ENCODE measurements at places on chromosomes 1 and 21. TPM values are rescaled to one million over a fixed set of nuclear protein-coding genes. Genes with fewer than 3 reads are reported as not detected.

Gene KLHL20
- 16.7 TPM for total RNA-seq

Gene OR10J1
- not detected for total RNA-seq

Gene SLC30A2
- total RNA-seq, result not detected

Gene BATF3
- total RNA-seq, result 1.5 TPM

Gene FBXO28
- total RNA-seq, result 40.1 TPM

Gene FCRL2
- total RNA-seq, result not detected

Gene LHX4
- total RNA-seq, result not detected

Gene LEFTY2
- total RNA-seq, result 938 TPM

Gene NES
- 103 TPM for total RNA-seq

Gene RIPPLY3
- total RNA-seq, result 28.0 TPM

Gene GFI1
- 0.20 TPM for total RNA-seq

Gene OR6K6
- total RNA-seq, result not detected

- no peak for DNase-seq
These were observed 206.5 kb upstream of the ADGRL2 start for GRCh38 chr1:81594206-81594605.

GRCh38 chr1:156165083-156165482 lies 11.7 kb downstream of the SEMA4A start:
- DNase-seq, result no peak

DNA sequence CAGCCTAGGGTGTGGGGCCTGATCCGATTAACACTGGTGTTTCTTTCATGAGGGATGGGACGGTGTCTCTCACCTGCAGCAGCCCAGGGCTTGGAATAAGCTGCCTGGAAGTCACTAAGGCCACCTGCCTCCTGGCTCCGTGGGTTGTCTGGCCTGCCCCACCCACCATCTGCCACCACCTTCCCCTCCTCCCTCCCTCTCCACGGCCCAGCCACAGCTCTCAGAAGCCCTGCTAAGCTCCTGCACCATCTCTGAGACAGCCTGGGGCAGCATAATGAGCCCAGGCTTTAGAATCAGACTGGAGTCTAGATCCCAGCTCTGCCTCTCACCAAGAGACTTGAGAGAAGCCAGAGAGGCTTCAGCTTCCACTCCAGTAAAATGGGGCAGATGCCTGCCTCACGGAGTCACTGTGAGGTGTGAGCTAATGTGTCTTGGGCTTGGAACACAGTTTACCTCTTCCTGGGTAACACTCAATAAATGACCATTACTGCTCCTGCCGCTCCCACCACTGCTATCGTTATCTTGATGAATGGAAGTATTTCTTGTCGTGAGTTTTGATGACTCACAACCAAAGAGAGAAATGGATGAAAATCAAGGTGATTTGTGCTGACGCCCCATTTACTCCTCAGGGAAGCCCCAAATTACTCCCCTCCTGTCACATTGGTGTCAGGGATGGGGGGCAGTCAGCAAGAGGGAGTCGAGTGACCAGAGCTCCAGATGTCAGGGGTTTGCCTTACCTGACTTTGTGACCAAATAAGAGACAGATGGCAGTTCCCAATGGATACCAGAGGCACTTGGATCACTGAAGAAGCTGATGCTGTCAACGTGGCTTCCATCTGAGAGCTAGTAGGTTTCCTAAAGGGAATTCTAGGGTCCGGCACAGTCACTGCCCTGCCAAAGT lies 23.5 kb upstream of the C1QA start:
- DNase-seq, result no peak

DNA sequence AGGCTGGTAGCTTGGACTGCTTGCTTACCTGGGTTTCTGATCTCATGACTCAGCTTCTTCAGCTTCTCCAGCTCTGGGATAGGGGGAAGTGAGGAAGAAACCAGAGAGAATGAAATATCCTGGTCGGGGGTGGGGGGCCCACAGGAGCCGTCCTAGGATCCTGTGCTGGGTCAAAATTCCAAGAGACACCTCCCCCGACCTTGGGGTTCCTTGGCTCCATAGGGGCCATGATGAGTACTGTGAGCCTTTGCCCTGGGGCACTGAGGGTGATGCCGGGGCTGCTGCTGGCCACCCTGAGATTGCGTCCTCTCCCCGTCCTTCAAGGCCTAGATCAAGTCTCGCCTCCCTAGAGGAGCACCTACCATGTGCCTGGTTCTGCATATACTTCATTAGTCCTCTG lies 40.0 kb downstream of the MYOM3 start:
- no peak for DNase-seq

GRCh38 chr21:17527240-17527639 lies 14.4 kb downstream of the CXADR start:
- no peak for DNase-seq

DNA sequence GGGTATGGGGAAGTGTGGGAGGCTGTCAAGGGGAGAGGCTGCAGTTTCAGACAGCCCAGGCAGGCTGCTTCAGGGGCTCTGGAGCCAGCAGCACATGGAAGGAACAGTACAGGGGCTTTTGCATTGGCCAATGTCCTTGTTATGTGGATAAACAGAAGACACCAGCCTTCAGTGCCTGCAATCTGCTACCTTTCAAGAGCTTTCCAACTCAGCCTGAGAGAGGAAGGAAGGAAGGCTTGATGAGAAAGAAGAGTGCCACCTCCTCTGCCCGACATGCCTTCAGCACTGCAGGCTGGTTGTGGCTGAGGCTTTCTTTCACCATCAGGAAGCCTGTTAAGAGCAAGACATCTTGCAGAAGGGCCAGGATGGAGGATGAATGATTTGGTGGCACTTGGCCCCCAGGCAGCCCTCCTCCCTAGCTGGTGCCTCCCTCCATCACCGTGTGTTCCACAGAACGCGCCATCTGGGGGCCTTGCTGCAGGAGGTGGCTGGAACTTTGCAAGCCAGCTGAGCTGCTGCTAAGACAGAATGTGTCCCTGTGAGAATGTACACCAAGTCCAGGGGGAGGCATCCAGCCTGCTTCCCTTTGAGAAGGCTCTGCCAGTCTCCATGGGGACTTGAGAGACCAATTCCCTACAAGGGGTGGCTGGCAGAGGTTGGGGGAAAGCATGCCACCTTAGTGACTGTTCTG lies 372.4 kb upstream of the PROX1 start:
- no peak for DNase-seq

DNA sequence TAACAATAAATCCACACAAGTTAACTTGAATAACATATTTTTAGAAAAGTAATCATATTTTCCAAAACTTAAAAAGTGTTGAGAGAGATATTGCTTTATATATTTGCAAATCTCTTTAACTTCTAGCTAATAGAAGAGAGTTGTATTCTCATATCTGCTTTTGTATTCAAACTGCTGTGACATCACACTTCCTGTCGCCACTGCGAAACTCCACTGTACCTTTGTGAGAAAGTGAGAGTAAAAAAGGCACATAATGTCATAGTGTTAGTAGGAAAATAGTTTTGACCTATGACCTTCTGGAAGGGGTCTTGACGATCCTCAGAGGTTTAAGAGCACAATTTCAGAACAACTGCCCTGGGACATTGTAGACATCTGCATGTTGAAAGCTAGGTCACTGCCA lies 21.6 kb downstream of the AK5 start:
- no peak for DNase-seq

DNA sequence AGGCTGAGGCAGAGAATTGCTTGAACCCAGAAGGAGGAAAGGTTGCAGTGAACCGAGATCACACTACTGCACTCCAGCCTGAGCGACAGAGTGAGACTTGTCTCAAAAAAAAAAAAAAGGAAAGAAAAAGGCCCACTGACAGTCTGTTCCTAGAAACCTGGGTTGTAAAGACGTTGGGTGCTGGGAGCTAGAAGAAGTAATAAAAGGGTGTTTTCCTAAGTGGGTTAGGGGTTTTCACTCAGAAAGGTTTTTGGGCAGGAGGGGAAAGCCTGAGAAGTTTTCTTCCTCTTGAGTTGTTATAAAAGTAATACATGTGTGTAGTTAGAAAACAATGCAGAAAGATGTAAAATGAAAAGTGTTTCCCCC lies 25.4 kb downstream of the CELA3A start:
- no peak for DNase-seq

DNA sequence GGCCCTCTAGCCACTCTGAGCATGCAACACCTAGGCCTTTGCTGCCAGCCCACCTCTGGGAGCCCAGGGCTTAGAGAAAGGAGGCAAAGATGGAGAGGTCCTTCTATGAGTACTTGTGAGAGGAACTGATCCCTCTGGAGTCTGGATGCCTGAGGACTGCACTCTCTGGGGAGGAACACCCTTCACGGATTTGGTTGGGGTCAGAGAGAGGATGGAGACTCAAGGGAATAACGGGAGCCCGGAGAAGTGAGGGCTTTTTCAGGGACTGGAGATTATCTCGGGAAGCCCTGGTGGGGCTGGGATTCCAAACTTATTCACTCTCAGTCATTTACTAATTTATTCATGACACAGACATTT lies 413 bp upstream of the C1orf232 start:
- no peak for DNase-seq

GRCh38 chr1:25104932-25105561 lies 127.3 kb downstream of the SYF2 start:
- DNase-seq, result no peak

DNA sequence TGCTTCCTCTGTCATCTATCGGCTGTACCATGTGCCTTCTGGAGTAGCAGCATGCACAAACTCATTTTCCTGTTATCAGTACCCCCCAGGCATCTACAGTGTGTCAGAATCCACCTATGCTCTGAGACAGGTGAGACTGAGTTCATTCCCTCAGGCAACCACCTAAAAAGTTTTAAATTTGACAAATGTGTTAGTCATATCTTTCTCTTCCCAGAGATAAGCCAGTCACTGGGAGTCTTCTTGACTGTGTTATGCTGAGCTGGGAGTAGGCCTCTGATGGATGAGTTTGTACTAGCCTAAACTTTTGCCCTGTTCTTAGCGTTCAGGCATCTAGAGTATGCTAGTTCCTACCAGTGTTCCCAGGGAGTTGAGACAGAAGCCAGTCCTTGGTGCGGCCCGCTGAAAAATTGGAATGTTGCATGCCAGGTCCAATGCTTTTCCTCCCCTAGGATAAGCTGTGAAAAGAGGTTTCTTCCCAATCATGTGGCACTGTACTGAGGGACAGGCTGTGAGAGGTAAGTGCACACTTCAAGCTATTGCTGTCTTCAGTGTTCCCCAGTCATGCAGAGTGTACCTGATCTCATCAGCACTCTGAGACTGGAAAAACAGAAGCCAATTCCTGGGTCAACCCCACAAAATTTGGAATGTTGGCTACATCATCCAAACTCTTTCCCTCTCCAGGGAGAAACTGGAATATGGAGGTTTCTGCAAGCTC lies 1202.3 kb downstream of the NCAM2 start:
- no peak for DNase-seq

- peak; percentile 96 for DNase-seq
These were observed 21.8 kb downstream of the ATF3 start for GRCh38 chr1:212630158-212630900.

- peak; percentile 40 for DNase-seq
These were observed 5.8 kb downstream of the TINAGL1 start for GRCh38 chr1:31581821-31582810.

GRCh38 chr1:66274634-66275033 lies 259.3 kb upstream of the SGIP1 start:
- DNase-seq, result no peak

- no peak for DNase-seq
These were observed 52.7 kb downstream of the RAP1A start for GRCh38 chr1:111672331-111672730.

DNA sequence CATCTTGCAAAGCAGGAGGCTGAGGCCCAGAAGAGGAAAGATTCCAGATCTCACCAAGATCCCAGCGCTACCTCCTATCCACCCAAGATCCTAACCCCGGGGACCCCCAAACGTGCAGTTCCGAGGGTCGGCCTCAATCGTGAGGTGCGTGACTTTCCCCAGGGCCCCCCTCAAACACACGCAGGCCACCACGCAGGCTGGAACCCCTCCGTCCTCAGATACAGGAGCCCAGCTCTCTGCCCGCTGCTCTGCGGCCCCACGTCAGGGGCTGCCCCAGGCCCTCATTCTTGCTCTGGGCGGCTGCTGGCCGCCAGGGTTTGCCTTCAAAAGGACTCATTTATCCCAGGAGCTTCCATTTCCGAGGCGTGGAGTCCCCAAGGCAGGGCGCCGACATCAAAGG lies 39.9 kb downstream of the KRTAP10-1 start:
- no peak for DNase-seq

GRCh38 chr1:167517535-167518330 lies 596 bp downstream of the CD247 start:
- no peak for DNase-seq

GRCh38 chr1:2589431-2590232 lies 3.1 kb downstream of the PRXL2B start:
- no peak for DNase-seq

DNA sequence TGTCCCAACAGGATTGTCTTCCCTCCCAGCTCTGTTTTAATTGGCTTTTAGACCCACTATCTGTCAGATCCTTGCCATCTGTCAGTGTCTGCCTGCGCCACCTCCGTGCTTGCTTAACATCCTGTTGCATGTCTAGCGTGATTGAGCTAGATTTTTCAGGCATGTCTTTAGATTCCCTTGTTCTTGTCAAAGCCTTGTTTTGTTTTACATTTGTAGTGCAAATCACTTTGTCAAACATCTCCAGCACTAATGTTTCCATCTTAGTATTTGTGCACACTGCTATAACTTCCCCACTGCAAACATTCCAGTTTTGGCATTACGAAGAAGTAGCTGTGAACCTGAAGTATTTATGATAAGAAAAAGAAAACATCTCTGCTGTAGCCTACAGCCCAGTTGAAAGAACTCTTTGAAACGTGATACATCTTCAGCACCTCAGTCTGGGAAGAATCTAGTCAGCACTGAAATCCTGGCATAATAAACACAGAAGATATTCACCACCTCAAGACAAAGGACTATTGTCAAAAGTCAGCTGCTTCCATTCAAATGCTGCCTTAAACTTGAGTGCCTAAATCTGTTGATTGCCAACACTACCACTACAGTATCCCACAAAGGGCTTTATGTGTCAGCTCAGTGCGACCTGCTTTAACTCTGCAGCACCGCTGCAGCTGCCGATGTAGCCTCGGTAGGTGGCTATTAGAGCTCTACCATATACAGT lies 105.0 kb downstream of the FNBP1L start:
- DNase-seq, result no peak

- no peak for DNase-seq
These were observed 39.5 kb upstream of the MCOLN3 start for GRCh38 chr1:85087659-85088407.

GRCh38 chr21:20642681-20643080 lies 355.5 kb upstream of the NCAM2 start:
- no peak for DNase-seq

DNA sequence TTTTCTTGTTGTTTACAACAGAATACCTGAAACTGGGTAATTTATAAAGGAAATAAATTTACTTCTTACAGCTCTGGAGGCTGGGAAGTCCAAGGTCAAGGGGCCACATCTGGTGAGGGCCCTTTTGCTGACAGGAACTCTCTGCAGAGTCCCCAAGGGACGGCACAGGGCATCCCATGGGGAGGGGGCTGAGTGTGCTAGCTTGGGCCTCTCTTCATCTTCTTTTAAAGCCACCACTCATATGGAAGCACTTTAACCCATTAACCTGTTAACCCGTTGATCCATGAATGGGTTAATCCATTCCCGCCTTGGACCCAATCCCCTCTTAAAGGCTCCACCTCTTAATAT lies 76.3 kb downstream of the OBSCN start:
- DNase-seq, result peak; percentile 19

- no peak for DNase-seq
These were observed 94.4 kb downstream of the BARHL2 start for GRCh38 chr1:90622666-90623065.

- DNase-seq, result no peak
These were observed 30.6 kb upstream of the CACNA1E start for GRCh38 chr1:181452746-181453145.
